ENCODE measurements at places on chromosomes 1 and 21.

GRCh38 chr21:25062061-25062460, 545.2 kb downstream of the MRPL39 start:
- no peak for DNase-seq

- no peak for DNase-seq
Measured at GRCh38 chr1:115225993-115226685, 111.9 kb downstream of the NGF start.

GRCh38 chr1:119868176-119868575, 28.1 kb downstream of the ADAM30 start:
- DNase-seq, result no peak

GRCh38 chr1:76281306-76281705, 206.8 kb downstream of the ST6GALNAC3 start:
- DNase-seq, result no peak

GRCh38 chr1:156337888-156338179, 258 bp downstream of the CCT3 start:
- no peak for DNase-seq

DNA sequence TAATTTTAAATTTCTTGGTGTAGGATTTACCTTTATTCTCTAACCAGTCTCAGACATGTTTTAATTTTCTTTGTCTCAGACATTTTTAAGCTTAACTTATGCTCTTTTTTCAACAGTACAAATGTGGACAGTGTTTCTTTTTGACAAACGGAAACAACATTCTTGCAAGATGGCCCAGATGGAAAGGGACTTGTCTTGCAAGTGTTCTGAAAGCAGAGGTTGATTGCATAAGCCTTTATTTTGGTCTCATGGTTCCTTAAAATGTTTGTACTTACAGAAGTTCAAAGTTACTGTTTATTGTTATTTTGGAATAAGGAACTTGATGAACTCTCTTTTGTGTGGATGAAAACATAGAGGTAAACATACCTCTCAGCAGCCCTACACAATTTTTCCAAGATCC, 22.9 kb downstream of the SMAP2 start:
- DNase-seq, result no peak

DNA sequence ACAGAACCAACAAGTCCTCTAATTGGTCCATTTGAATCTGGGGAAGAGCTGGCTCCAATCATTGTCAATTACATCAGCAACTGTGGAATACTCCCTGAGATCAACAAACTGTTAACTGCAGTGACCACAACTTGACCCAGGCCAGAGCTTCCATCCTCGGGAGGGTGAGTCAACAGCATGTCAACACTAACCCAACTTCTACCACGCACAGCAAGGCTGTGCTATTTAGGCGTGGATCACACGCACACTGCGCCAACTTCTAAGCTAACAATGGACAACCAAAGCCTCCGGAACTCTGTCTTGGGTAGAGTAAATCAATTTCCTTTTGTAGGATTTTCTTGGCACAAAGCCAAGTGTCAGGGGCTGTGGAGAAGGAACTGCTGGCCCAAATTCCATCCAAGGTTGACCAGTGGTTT, 30.4 kb downstream of the APP start:
- DNase-seq, result peak; percentile 86

DNA sequence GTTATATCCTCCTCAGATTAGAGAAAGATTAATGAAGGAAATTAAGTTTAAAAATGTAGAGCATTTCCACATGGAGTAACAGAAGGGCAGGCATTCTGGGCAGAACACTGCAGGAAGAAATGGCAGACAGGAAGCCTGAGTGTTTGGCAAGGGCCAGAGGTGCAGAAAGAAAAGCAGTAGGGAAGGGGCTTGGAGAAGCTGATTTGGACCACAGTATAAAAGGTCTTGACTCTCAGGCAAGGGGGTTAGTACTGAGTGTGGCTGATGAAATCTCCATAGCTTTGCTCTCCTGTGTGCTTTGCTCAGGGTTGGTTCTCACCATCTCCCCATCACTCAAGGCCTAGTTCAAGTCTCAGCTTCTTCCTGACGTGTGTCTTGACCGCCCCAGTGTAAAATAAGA, 80.2 kb downstream of the SLC45A1 start:
- no peak for DNase-seq

DNA sequence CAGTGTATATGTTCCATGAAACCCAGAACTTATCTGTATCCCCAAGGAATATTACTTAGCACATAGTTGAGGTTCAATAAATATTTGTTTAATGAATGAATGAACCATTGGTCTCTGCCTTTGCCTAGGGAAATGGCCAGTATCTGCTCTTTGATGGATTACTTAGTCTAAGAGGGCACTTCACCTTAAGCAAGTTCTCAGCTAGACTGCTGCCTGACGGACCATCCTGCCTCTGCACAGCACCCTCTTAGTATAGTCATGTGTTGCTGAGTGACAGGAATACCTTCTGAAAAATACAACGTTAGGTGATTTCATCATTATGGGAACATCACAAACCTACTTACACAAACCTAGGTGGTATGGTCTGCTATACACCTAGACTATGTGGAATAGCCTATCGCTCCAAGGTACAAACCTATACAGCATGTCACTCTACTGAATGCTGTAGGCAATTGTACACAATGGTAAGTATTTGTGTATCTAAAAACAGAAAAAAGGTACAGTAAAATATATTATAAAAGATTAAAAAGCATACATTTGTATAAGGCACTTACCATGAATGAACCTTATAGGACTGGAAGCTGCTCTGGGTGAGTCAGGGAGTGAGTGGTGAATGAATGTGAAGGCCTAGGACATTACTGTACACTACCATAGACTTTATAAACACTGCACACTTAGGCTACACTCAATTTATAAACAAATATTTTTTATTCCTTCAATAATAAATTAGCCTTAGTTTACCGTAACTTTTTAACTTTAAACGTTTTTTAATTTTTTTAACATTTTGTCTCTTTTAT, 83.7 kb upstream of the LRRC8D start:
- no peak for DNase-seq

GRCh38 chr1:79716447-79716846, 709.9 kb upstream of the ADGRL4 start:
- no peak for DNase-seq

GRCh38 chr1:112881742-112882127, 74.3 kb downstream of the SLC16A1 start:
- DNase-seq, result no peak

DNA sequence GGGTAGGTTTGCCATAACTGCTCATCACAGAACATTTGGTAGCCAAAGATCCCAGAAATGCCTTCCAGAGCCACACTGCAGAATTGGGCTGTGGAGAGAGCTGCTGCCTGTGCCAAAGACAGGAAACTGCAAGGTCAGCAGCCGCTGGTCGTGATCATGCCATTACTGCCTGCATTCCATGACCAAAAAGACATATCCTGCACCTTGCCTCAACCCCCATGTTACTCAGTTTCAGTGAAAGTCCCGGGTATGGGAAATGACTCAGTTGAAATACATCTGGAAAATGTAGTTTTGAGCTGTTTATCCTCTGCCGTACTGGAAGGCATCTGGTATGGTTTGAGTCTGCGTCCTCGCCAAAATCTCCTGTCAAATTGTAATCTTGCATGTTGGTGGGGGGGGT, 161.7 kb downstream of the FCRL5 start:
- DNase-seq, result peak; percentile 62

GRCh38 chr21:42639646-42640152, 13.7 kb upstream of the PDE9A start:
- no peak for DNase-seq

DNA sequence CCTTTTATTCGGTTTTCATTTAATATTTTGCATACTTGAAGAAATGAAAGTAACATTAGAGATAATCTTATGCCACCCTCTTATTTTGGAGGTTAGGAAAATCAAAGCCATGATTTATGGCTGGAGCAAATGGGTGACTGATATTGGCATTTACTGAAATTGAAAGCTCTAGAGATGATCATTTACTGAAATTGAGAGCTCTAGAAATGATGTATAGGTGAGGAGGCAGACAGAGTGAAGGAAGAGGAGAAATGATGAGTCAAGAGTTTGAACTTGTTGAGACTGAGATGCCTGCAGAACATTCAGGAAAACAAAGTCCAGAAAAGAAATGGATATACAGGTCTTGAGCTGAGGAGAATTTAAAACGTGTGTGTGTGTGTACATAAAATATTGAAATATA, 217.6 kb downstream of the LTN1 start:
- DNase-seq, result no peak

GRCh38 chr1:27356619-27357280, 10.0 kb downstream of the MAP3K6 start:
- no peak for DNase-seq

DNA sequence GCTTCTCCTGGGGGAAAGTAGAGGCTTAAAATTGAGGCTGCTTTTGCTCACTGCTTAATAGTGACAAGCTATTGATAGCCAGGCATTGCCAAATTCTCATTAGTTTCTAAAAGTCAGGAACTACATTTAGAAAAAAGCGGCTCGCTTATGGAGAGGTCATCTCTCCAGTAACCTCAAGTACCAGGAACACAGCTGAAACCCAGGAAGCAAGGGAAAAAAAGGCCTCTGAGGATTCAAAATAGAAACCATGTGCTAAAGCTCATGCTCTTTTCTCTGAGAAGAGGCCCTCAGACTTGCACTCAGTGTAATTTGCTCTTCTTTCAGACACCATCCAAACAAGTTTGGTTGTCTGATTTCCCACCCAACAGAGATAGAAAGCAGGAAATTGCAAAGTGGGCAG, 261.4 kb upstream of the USP25 start:
- no peak for DNase-seq

- DNase-seq, result no peak
Measured at GRCh38 chr1:58293388-58293787, 253.1 kb downstream of the OMA1 start.

DNA sequence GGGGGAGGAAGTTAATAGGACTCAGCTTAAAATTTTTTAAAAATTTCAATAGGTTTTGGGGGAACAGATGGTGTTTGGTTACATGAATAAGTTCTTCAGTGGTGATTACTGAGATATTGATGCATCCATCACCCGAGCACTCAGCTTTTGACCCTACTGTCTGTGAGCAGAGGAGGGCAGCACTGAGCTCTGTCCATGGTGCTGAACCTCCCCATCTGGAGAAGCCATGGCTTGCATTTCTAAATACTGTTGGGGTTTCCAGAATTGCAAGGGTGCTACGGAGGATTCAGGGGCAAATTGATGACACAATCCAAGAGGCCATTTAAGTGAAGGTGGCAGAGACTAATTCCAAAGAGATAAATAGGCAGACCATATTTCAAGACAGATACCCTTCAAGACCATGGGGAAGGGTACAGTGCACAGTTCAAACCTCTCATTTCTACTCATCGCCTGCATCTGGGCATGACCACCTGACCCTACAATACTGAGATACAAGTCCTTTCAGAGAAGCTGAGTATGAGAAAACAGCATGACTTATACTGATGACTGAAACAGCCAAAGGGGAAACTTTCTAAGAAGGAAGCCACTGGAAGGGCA, 17.2 kb downstream of the SYT2 start:
- no peak for DNase-seq

DNA sequence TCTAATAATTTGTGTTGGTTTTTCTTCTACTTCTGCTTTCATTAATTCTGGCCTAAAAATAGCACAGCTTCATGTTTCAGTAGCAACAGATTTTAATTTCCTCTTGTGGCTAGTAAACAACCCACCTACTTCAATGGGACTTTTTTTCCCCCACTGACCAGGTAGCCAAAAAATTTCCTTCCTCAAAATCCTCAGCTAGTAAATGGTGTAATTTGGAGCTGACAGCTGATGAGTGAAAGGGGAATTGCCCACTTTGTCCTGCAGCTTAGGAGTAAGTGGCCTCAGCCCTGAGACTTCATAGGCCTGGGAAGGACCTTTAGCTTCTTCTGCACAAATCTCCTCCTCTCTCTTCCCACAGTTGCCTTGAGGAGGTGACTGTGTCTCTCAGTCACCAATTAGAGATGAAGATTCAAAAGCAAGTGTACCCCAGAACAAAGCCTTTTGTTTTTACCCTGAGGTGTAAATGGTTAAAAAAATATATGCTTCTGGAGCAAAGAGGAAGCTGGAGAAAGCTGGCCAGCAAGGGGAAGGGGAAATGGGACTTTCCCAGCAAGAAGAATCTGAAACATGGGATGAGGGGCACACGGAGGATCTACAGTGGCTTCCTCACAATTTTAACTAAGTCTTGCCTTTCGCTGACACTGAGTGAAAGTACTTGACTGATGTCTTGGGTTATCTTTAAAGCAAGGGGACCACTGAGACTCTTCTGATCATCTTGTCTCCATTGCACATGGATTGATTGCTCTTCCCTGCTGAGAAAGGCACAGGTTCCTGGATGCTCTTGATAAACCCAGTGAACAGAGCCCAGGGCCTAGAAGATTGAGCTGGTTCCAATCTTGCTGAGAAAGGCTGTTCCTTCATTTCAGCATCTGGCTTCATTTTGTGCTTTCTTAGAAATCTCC, 35.8 kb upstream of the VCAM1 start:
- no peak for DNase-seq

- DNase-seq, result no peak
Measured at GRCh38 chr1:81950591-81951244, 150.0 kb downstream of the ADGRL2 start.

DNA sequence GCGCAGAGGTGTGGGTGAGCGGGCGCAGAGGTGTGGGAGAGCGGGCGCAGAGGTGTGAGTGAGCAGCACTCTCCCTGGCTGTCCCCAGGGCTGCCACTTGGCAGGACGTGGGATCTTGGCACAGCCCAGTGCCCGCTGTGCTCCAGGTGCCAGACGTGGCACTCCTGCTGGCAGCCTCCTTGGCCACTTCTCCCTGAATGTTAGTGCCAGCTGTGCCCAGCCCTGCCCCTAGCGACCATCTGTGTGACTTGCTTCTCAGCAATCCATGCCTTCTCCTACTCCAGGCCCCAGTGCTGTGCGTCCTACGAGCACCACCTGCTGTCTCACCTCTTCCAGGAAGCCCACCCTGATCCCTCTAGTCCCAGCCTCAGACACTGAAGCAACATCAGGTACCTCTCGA, 30.5 kb downstream of the KRTAP10-1 start:
- DNase-seq, result no peak

DNA sequence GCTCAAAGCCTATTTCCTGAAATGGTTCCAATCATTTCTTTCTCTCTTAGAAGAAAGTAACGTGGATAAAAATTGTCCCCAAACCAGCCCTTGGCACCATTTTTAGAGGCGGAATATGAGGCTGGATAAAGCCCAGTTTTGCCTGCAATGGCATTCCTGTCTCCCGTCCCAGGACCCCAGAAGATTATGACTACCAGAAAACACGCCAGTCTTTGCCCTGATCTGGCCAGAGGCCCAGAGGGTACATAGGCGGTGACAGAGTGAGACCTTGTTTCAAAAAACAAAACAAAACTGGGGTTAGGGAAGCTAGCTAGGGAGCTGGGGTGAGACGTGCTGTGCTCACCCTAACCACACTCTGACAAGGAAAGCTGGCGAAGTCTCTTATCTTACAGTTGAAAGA, at the start of gene AADACL4:
Gene AADACL4, plus strand, starts transcription at position 301 of the 400 bp plus-strand sequence. CDS start 462 bp downstream, outside the sequence.
- DNase-seq, result no peak

- peak; percentile 18 for DNase-seq
Measured at GRCh38 chr21:44510508-44511218, 29.3 kb downstream of the KRTAP10-1 start.
